ENCODE measurements at places on chromosomes 2 and 18.

DNA sequence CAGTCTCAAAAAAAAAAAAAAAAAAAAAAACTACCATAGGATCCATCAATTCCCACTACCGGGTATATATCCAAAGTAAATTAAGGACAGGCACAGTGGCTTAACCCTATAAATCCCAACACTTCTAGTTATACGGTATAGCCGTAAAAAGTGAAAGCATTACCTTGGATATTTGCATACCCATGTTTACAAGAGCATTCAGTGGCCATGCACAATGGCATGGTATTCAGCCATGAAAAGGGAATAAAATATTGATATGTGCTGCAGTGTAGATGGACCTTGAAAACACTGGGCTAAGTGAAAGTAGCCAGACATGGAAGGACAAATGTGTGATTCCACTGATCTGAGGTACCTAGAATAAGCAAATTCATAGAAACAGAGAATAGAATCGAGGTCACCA lies 111.8 kb upstream of the CAB39 start:
- no peak for DNase-seq

DNA sequence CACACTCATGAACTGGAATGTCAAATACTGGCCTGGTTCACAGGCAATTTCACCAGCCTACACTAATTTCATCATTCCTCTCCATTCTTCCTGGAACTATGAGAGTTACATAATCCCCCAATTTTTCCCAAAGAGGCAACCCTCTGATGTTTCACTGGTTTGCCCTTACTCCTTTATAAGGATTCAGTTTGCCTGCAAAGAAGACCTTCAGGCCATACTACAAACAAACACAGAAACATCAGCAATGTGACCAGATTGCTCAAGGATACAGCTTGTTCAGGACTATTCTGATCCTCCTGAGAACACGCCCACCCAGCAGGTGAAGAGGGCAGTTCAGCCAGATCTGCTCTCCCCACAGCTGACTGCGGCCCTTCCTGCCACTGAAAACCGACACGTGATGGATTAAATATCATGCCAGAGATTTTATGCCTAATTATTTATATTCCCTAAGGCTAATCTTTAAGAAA lies 215.5 kb downstream of the ETAA1 start:
- DNase-seq = no peak

- DNase-seq = no peak
Observed at GRCh38 chr2:207201416-207201815, 35.7 kb upstream of the KLF7 start.

GRCh38 chr2:106956879-106957278 lies 70.9 kb upstream of the ST6GAL2 start:
- peak; percentile 94 for DNase-seq

- DNase-seq = no peak
Observed at GRCh38 chr18:45538444-45538843, 76.8 kb upstream of the SLC14A2 start.

- no peak for DNase-seq
Observed at GRCh38 chr2:158501301-158501700, 44.5 kb downstream of the PKP4 start.

- no peak for DNase-seq
Observed at GRCh38 chr2:10478916-10479315, 30.8 kb upstream of the ODC1 start.

- DNase-seq = no peak
Observed at GRCh38 chr2:121532347-121532766, 1.7 kb downstream of the RNU4ATAC start.

DNA sequence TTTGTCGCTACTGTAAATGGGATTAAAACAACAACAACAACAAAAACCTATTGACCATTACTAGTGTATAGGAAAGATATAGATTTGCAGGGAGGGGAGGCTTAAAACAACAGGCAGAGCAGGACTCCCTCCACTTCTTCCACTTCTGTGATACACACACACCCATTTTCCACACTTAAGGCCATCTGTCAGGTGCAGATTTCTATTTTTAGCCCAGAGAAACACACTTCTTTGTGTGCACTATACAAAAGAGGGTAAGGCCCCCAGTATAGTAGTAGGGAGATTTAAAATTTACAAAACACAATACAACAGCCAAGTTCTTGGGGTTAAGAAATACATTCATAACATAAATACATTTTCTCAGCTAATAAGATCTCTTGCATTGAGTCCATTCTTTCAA lies 22.4 kb downstream of the PTPN2 start:
- DNase-seq = no peak

GRCh38 chr2:64300066-64300465 lies 153.9 kb upstream of the LGALSL start:
- no peak for DNase-seq

DNA sequence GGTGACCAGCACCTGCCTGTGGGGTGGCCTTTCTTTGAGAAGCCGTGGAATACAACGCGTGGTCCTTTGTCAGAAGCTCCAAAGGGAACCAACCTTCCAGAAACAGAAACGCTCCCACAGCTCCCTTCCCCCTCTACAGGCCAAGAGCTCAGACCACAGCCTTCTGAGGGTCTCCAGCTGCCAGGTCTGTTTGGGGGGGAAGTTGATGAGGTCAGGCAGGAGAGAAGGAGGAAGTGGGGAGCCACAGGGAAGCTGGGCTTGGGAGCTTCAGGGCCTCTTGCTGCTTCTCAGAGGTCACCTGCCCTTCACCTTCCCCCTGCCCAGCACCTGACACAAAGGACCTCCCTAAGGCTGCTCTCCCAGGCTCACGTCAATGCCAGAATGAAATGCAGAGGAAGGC lies 287.7 kb upstream of the ID2 start:
- no peak for DNase-seq

GRCh38 chr18:22701326-22701725 lies 231.8 kb upstream of the RBBP8 start:
- no peak for DNase-seq

- no peak for DNase-seq
Observed at GRCh38 chr2:131156452-131157149, 51.5 kb downstream of the PLEKHB2 start.

DNA sequence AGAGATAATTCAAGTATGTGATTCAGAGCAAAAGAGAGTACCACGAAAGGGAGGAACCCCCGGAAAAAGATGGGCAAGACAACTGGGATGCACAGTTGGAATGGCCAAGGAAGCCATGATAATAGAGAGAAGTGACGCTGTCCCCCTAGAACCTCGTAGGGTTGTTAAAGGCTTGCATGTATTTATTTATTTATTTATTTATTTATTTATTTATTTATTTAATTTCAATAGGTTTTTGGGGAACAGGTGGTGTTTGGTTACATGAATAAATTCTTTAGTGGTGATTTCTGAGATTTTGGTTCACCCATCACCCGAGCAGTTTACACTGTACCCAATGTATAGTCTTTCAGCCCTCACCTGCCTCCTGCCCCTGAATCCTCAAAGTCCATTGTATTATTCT lies 11.5 kb upstream of the PDCL3 start:
- DNase-seq = no peak

DNA sequence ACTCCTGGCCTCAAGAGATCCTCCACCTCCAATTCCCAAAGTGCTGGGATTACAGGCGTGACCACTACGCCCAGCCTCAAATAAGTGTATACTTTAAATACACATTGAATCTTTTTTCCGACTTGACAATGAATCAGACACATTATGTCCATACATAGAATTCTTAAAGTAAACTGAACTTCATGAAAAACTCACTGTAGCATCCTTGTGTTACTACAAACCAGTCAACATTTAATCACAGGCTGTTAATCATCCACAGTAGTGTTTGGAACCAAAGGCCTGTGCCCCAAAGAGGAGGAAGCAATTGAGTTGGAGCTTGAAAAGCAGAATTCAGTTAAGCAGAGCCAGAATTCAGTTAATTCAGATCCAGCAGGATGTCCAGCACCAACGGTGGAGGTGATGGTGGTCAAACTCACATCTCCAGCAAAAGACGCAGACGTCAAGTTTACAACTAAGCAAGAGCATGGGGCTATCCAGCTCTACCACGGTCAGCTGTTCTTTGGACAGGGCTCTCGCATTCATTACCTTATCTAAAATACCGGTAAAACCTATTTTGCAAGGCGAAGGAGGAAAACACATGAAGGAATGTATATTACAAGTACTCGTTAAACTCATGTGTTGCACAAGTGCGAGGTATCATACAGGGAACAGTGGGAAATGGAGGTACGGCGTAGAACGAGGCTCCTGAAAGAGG lies 1.2 kb downstream of the SLC39A6 start:
- no peak for DNase-seq

- DNase-seq = no peak
Observed at GRCh38 chr2:211141646-211142045, 585.2 kb downstream of the CPS1 start.

DNA sequence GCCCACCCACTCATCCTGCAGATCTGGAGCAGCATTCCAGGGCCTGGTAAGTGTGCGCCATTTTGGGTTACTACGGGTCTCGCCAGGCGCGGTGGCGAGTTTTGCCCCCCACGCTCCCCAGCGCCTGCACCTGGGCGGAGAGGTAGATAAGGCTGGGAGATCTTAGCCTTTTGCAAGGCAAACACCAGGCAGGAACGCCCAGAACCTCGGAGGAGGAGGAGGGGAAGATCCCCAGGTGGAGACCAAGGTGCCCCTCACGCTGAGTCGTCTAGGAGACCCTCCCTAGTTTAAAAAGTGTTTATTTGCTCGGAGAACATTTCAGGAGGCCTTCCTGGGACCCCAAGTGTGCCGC lies 365 bp upstream of the RAMP1 start:
- no peak for DNase-seq

- DNase-seq = no peak
Observed at GRCh38 chr2:105842555-105842954, 97.8 kb downstream of the NCK2 start.

DNA sequence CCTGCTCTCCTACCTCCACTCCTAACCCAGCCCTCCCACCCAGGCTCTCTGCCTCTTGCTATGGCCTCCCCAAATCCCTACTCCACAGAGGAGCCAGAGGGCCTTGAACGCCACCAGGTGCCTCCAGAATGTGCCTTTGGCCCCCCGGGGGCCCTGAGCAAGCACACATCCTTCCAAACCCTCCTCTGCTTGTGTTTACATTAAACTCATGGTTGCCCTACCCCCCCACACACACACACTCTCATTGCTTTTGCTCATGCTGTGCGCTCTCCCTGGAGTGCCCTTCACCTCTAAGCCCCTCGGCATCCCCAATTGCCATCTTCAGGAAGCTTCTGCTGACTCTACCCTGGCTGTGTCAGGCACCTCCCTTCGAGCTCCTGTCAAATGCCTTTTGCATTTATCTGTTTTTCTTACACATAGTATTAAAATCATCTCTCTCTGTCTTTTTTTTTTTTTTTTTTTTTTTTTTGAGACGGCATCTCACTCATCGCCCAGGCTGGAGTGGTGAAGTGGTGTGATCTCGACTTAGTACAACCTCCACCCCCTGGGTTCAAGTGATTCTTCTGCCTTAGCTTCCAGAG lies 16.3 kb upstream of the TET3 start:
- DNase-seq = no peak

GRCh38 chr2:134320930-134321329 lies 67.1 kb downstream of the MGAT5 start:
- no peak for DNase-seq

DNA sequence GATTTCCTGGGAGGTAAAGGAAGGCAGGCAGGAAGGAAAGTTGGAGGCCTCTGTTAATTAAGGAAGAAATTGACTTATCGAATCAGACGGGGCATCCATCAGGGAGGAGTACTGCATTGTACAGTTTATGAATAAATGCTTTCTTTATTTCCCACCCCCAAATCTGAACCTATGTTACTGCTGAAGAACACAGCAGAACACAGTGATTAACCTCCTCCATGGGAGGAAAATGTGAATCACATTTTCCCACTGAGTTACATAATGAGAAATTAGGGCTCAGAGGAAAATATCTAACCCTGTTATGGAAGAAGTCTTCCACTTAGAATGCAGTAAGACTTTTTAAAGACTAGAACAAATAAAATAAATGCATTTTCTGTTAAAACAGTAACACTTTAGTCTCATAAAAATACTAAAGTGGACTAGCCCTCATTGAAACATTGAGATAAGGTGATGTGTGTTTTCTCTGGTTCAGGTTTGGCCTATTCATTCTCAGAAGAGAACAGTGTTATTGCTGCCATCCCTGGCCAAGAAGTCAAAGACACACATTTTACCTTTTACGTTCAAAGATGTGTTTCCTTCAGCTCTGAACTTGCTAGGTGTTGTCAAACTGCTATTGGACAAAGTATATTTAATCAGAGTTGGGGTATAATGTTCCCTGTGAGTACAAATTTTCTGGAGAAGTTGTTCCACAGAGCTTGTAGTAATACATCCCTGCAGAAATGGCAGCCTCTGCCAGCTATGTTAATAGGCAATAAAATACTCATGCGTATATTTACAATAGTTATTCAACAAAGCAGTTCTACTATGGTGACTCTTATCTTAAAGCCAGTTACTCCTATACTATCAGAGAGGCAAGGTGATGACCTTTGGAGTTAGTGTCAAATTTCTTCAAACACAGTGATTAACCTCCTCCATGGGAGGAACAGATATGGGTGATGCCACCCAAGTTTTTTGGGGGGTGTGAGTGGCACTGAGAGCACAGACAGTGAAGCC lies 11.1 kb downstream of the DNAH6 start:
- no peak for DNase-seq

DNA sequence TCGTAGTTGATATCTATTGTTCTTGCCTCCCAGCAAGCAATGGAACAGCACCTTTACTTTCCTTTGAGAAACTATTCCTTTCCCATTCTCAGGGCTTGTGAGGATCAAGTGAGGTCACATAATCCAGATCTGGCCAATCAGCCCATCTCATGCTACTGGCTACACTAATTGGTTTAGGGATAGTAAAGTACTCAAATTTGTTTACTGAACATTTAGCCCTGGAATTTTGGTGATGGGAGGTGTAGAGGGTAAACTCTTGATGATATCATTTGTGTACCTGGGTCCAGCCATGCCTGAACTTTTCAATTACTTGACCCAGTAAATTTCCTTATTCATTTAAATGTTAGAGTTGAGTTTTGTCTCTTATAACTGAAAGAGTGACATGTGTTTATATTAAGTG lies 195.8 kb upstream of the TNP1 start:
- DNase-seq = no peak

- DNase-seq = no peak
Observed at GRCh38 chr2:111618978-111619902, 264.8 kb downstream of the ANAPC1 start.

GRCh38 chr2:237870754-237871651 lies 11.6 kb downstream of the RAMP1 start:
- DNase-seq = no peak

GRCh38 chr2:241768251-241768711 lies 8.3 kb upstream of the GAL3ST2 start:
- no peak for DNase-seq

DNA sequence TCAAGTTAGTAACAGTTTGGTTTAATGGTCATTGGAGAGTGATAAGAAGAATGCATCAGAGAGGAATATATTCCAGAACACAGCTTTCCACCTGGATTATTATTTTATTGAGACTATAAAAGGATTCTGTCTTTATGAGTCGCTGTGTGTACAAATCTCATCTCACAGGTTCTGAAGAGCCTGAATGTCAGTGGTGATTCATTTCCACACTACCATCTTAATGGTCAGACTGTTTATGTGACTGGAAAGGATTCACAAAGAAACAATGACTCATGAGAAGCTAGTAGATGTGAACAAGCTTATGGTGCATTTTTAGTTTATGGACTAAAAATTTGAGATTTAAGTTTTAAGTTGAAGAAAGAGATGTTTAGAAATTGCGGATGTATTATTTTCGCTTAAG lies 685.4 kb upstream of the NRXN1 start:
- DNase-seq = peak; percentile 65

GRCh38 chr2:177905640-177906039 lies 166.9 kb downstream of the PDE11A start:
- DNase-seq = no peak
